ENCODE measurements at places on chromosomes 2 and 18.

DNA sequence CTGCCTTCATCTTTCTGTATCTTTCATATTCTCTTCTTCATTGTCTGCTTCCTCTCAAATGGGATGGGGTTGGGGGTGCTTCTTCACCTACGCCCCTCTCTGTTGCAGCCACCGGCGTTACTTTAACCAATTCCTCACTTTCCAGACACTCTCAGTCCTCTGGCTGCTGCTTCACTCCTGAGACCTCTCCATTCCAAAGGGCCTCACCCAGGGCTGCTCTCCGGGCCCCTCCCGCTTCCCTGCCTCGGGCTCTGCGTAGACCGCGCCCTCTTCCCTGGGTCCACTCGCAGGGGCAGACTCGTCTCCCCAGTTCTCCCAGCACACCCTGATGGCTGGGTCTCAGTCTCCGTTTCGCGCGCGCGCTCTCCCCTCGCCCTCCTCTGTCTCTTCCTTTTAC lies 926 bp downstream of the SERPINB8 start:
- no peak for DNase-seq

GRCh38 chr2:195932-196331 lies 67.9 kb downstream of the SH3YL1 start:
- DNase-seq: no peak

DNA sequence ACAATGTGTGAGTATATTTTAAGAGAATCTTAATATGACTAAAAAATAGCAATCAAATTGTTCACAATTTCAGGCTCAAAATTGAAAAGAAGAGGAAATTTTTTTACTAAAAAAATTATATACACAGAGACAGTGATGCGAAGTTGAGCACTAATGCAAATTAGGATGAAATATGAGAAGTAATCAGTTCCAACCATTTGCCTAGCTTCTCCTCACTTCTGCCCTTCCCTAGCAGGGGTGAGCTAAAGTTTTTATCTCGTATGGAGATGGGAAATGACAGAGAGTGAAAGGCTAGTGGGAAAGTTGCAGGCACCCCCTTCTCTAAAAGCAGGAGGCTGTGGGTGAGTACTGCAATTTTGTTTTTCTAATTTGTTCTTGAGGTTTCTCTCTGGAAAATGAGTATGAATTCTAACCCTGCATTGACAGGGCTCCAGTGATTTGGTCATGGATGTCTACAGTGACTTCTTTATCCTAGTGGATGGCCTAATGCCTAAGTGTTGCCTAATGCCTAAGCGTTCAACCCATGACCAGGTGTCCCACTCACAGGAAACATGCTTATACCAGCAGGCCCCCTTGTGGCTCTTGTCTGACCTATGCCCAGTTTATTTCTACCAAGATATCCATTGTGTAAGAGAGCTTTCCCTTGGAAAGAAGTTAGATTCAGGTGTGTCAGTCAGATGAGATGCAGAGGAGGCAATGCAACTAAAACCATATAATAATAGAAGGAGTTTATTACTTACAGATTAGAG lies 78.0 kb upstream of the HNMT start:
- DNase-seq: peak; percentile 7

- no peak for DNase-seq
Measured at GRCh38 chr2:156787517-156787916, 351.3 kb downstream of the GPD2 start.

DNA sequence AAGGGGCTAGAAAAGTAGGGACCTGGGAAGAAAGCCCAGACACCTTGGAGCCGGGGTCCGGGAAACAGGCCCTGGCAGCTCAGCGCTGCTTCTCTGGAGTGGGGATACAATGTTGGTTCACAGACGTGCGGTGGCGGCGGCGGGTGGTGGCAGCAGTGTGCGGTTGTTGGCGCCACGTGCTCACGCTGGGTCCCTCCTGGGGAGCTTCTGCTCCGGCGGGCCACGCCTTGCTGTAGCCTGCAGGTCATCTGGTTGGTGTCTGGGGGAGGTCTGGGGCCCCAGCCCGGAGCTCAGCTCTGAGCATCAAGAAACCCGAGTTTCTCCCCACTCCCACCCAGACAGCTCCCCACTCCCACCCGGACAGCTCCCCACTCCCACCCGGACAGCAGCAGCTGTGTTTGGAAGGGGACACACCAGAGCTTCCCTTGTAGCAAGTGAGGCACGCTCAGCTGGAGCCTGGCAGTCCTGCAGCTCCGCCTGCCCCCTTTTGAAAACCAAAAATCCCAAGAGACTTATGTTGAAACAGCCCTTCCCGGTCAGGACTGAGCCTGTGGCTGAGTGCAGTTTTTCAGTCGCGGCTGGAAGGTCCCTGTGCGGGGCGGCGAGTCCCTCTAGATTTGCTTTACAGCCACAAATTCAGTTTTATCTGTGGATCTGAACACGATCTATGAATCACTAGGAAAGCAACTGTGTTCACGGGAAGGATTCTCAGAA lies 46.9 kb downstream of the NFATC1 start:
- DNase-seq: no peak

GRCh38 chr2:98692090-98693054 lies 38.6 kb downstream of the MGAT4A start:
- no peak for DNase-seq

GRCh38 chr2:207695293-207695692 lies 16.1 kb upstream of the CCNYL1 start:
- DNase-seq: no peak

DNA sequence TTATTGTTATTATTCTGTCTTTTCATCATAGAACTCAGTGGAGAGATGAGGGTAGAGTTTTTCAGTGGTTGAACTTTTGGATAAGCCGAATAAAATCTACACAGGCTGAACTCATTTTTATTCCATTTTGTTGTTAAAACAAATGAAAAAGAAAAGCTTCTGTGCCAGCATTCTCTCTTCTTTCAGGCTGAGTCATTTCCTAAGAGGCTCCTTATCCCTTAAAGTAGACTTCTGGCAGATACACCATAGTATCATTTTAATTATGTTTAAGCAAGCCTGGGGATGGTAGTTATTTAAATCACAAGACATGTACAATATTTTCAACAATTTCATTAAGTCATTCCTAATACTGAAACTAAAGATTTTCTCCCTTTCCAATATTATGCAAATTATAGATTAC lies 1364.0 kb upstream of the NRXN1 start:
- DNase-seq: peak; percentile 22

DNA sequence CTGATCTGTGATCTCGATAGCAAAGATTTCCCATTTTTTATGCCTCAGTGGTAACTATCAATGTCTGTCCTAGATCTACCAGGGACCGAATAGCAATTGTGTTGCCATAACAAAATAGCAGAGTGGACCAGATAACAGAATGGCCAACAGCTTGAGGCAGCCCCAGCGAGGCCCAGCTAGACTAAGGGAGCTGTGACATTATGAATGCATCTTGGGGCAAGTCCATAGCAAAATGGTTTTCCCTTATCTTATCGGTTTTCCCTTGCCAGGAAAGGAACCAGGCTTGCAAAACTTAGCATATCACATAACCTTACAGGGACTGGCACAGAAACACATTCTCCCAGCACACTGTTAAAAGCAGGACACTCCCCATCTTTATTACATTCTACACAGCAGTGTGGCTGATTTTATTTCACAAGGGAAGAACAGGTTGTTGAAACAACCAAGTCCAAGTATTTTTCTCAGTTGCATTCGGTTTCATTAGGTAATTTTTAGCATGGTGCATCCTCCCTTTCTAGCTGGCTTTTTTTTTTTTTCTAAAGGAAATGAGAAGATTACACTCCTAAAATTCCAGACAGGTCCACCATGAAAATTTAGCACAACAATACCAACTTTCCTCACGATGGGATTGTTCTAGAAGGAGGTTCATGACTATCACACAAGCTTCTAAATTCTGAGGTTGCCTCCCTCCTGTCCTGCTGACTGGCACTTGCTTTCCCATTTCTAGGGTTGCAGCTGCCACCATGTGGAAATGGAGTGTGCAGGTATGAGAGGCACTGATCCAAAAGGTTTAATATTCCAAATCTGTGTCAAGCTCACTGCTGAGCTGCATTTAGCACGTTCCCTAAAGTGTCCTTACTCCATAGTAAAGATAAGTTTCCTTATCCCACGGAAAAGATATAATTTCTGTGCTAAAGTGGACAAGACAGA lies 97.0 kb upstream of the SLC35G4 start:
- DNase-seq: peak; percentile 30

DNA sequence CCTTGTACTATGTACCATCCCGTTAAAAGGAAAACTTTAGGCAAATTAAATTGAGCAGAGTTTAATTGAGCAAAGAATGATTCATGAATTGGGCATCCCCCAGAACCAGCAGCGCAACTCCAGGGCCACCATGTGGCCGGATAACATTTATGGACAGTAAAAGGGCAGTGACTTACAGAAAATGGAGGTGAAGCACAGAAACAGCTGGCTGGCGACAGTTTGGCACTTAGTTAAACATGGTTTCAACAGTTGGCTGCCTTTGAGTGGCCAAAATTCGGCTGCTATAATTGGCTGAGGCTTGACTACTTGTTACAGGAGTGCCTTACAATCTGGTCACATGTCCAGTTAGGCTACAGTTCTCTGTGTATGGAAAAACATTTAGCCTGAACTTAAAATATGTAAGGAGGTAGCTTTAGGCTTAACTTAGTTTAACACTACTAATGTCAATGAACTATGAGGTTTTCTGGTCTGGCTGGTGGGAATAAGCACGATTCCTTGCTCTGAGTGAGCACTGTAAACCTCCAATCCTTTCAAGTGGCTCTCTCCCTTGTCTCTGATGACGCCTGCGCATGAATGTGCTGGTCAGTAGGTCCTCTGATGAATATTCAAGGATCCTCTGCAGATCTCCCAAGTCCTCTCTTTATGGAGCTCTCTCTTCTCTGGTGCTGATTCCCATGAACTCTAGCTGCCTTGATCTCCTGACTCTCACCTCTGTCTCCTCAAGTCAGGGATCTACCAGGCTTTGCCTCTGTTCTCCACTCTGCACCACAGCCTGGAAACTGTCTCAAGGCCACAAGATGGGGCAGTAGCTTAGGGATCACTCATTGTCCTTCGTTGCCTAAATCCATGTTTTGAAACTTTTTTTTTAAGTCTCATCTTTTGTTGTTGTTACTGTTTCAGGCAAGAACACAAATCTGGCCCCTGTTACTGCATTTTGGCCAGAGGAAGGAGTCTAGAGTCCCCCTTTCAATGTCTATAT lies 24.4 kb upstream of the RAB31 start:
- DNase-seq: peak; percentile 84

DNA sequence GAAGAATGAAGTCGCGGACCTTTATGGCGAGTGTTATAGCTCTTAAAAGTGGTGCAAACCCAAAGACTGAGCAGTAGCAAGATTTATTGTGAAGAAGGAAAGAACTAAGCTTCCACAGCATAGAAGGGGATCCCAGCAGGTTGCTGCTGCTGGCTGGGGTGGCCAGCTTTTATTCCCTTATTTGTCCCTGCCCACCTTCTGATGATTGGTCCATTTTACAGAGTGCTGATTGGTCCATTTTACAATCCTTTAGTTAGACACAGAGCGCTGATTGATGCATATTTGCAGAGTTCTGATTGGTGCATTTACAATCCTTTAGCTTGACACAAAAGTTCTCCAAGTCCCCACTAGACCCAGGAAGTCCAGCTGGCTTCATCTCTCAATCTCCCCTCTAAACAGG lies 36.3 kb upstream of the EN1 start:
- DNase-seq: no peak

DNA sequence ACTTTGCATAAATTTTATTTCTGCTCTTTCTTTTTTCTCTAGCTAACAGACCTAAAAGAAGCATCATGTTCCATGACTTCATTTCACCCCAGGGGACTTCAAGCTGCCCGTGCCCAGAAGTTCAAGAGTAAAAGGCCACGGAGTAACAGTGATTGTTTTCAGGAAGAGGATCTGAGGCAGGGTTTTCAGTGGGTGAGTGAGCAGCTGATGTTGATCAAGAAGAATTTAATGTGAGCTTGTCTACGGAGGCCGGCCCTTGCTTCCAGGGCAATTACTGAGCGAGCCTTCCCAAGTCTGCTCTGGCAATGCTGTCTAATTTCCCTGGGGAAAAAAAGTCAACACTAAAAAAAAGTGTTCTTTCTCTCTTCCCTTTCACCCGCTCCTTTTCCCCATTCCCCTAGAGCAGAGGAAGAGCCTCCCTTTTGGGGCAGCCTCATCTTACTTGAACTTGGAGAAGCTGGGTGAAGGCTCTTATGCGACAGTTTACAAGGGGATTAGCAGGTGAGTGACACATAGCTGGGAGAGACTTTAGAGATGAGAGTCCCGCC lies 1.2 kb downstream of the CDK15 start:
- peak; percentile 34 for DNase-seq

All from amniotic epithelial cell (primary cell).